Body of pancreas (tissue), 4 donors: ENCODE measurements at places on chromosomes 2 and 18.

- H3K4me1 ChIP-seq: peaks cover 27% of the 10 kb centered on the region
- no peak for DNase-seq
- H3K27me3 ChIP-seq: no peaks in the 10 kb centered on the region
- H3K27ac ChIP-seq: no peak overlapping the region
- H3K4me3 ChIP-seq: no peak overlapping the region
Observed at GRCh38 chr2:30159766-30160165, 13.0 kb downstream of the YPEL5 start.

- H3K4me3 ChIP-seq: no peak overlapping the region
- H3K27ac ChIP-seq: no peak overlapping the region
- no peak for DNase-seq
- H3K4me1 ChIP-seq: no peaks in the 10 kb centered on the region
- H3K27me3 ChIP-seq: no peaks in the 10 kb centered on the region
Observed at GRCh38 chr2:105653302-105653701, 91.4 kb upstream of the NCK2 start.

DNA sequence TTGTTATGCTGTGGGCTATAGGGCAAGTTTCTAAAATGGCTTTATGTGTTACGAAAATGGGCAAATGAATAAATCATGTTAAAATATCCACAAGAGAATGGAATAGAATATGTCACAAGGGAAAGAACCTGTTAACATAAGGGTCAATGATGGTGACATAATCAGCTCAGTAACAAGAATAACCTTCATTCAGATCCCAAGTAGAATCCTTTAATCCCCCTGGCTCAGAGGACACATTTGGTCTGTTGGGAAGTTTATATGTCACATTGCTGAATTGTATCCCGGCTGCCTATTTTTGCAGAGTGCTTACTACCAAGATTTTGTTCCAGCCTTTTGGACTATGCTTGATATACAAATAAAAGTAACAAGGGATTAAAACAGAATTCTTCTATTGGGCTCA, 13.1 kb upstream of the LGALSL start:
- no peaks in the 10 kb centered on the region for H3K36me3 ChIP-seq
- no peak overlapping the region for H3K27ac ChIP-seq
- H3K27me3 ChIP-seq: no peaks in the 10 kb centered on the region
- no peak overlapping the region for H3K4me3 ChIP-seq

DNA sequence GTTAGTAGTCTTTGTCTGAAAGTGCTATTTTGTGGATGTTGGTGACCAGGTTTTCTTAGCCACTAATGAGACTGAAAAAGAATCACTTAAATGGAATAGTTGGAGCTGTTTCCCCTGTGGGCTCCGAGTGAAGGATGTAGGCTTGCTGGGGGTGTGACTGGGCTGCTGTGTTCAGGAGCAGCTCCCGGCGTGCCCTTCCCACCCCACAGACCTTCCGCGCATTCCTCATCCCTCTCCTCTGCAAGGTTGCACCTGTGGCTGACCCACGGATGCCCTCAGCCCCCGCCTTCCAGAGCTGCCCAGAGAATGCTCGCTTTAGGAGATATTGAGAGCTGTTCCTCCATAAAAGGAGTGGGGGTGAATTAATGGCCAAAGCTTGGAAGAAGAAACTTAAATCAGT, 174.3 kb downstream of the LDLRAD4 start:
- H3K27ac ChIP-seq: no peak overlapping the region
- no peaks in the 10 kb centered on the region for H3K4me1 ChIP-seq

DNA sequence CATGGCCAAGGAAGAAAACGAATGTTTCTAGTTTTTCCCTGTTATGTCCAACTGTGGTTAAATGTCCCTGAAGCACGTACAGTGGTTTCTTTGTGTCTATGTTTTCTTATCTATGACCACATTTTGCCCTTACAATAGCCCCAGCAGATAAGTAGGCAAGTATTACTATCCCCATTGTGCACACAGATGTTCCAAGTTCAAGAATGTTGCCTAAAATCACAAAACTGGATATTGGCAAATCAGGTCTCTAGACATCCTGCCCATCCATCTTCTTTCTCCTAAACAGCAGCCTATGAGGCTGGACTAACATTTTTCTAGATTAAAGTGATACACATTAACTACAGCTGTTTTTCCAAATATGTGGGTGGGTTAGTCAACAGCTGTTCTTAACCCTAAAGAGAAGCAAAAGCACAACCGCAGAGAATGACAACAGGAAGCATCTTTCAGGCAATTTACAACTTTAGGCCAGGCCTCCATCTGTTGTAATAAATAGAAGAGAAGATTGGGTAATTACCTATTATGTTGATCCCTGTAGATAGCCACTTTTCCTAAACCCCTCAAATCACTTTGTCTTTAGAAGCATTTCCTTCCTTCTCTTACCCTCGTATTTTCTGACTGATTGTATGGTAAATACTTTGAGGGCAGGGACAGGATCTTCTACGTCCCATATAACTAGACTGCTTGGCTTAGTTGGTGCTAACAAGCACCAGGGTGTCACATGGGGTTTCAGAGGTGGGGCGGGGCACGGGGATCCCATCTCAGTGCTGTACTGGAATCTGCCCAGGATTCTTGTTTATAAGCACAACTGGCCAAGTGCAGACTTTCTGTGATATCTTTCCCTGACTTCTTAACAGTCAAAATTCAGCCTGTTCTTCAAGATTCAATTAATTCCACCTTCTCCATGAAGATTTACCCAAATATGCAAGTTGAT, 132.1 kb upstream of the SETBP1 start:
- no peak overlapping the region for H3K4me3 ChIP-seq
- no peaks in the 10 kb centered on the region for H3K36me3 ChIP-seq
- H3K27me3 ChIP-seq: no peaks in the 10 kb centered on the region
